ENCODE measurements at places on chromosomes 5 and 9. TPM values are rescaled to one million over a fixed set of nuclear protein-coding genes. Genes with fewer than 3 reads are reported as not detected.

DNA sequence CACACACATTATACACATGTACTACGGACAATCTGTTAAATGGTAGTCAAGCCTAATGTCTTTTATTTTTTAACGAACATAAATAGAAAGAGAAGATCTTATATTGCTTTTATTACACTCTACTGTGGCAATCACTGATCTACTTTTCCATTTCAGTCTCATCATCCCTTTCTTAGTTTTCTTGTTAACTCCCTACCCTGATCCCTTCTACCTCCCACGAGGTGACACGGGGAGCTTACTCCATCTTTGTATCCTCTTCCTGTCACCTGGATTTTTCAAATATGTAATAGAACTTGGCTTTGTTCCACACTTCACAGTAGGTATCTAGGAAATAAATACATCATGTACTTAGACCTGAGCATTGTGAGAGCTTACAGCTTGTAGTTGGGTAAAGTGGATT lies 211.0 kb downstream of the PIK3R1 start:
- DNase-seq = no peak

- DNase-seq = no peak
Measured at GRCh38 chr5:82942083-82942881, 134.9 kb downstream of the TMEM167A start.

GRCh38 chr9:8011974-8012373 lies 212.4 kb upstream of the DMAC1 start:
- no peak for DNase-seq

- no peak for DNase-seq
Measured at GRCh38 chr5:126195410-126196100, 227.7 kb upstream of the GRAMD2B start.

- no peak for DNase-seq
Measured at GRCh38 chr9:108411632-108412031, 444.2 kb downstream of the ACTL7B start.

GRCh38 chr5:54607006-54607405 lies 89.4 kb downstream of the SNX18 start:
- DNase-seq = no peak

The BRD3OS gene
- total RNA-seq = 15.3 TPM

The MLANA gene
- not detected for total RNA-seq

The PARP8 gene
- 8.2 TPM for total RNA-seq

The KDM4C gene
- 26.7 TPM for total RNA-seq

GRCh38 chr9:134215420-134215698 lies 51.0 kb upstream of the RNU6ATAC start:
- no peak for DNase-seq

DNA sequence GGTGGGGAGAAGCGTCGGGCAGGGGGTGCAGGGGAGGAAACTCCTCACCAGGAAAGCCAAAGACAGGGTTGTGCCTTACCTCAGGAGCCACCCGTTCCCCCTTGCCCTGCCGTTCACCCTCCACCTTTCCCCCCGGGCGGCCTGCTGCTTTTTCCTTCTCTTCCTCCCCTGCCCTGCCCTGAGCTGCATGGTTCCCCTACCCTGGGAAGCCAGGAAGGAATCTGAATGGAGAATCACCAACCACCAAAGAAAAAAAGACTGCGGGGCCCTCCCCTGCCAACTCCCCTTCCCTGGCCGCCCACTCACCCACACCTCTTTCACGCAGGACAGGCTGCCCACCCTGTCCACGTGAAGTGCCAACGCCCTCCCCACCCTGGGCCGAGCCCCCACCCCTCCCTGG lies 820 bp upstream of the NFX1 start:
- no peak for DNase-seq

DNA sequence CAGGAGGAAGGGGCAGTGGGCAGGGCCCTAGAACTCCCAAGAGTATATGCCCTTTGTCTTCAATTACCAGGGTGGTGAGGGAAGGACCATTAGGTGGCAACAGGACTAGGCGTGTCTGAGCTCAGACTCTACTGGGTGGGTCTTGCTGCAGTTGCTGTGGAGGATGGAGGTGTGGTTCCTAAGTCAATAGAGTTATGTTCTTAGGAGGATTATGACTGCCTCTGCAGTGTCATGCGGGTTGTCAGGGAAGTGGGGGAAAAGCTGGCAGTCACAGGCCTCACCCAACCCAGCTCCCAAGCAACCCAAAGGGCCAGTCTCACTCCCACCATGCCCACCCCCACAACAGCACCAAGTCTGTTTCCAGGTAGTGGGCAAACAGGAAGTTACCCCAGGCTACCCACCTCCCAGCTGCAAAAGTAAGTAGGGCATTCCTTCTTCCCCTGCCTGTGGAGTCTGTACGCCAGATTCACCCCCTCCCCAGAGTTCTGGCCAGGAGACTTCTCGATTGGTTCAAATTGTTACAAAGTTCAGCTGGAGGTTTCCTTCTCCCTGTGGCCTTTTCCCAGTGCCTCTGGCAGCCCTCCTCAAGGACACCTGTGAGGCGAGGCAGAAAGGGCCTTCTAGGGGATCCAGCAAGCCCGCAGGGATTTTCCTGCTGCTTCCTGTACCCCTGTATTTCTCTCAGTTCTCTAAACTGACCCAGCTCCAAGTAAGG lies 145.3 kb downstream of the HINT1 start:
- no peak for DNase-seq

The SSBP2 gene
- 42.7 TPM for total RNA-seq

GRCh38 chr9:107484117-107484723 lies 5.3 kb downstream of the KLF4 start:
- peak; percentile 81 for DNase-seq

- DNase-seq = no peak
Measured at GRCh38 chr5:24591426-24591825, 53.4 kb downstream of the CDH10 start.

- DNase-seq = peak; percentile 51
Measured at GRCh38 chr5:156147944-156148285, 179.0 kb upstream of the SGCD start.

GRCh38 chr5:29462241-29462640 lies 1731.2 kb upstream of the CDH6 start:
- no peak for DNase-seq

The CENPK gene
- total RNA-seq = 5.6 TPM

DNA sequence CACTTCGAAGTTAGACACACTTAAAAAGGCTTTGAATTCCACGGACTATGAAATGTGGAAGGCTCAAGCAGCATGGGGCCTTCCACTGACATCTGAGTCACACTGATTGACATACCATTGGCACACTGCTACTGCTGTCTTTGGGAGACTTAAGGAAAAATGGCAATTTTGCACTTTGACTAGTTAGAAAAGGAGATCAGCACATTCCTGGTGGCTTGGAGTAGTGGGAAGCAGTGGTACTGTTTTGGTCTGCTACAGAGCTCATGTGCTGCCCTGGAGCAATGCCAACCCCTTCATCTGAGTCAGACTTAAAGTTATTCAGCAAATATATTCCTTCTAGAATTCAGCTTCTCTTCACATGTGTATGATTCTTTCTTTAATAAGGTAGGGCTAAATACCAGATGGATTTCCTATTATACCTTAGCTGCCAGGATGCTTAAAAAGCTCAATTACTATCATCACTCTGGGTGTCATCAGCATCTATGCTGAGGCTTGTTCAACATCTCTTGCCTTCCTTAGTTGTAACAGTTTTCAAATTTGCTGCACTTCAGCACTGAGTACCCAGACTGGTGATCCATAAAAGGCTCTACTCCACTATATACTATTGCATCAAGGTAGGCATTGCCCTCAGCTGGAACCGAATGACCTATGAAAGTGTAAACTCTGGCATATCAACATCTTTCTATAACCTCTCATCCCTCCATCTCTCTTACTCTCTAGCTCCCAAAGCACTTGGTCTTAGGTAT lies 42.3 kb upstream of the MOCS2 start:
- DNase-seq = peak; percentile 93

The ALDH1A1 gene
- not detected for total RNA-seq

DNA sequence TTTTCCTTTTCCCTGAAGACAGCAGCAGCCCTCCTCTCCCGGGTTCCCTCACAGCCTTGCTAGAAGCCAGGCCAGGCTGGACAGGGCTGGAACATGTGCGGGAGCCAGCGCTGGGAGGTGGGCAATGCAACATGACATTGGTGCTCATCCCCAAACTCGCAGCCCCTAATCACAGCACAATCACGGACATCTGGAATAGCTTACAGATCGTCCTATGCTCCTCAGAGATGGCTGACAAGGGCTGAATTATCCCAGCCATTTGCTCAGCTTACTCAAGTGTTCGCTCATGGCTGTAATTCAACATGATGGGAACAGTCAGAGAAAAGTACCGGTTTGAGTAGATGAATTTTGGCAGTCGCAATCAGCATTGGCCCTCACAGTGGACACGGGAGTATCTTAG lies 49.8 kb downstream of the FSTL4 start:
- DNase-seq = no peak

DNA sequence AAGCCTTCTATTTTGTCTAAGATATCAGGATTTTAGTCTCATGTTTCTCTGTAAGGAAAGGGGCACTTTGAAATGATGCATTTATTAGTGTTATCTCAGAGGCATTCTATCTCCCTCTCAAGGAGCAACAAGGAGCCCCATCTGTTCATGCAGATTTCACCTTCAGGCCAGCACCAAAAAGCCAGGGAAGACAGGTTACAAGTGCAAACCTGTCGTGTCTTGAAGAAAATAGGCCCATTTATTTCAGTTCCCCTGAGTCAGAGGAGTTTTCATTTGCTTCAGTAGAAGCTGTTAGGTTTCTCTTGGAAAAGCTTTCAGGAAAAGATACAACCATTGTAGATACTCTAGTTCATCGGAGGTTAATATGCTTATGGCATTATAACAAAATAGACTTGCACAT lies 97.2 kb downstream of the SPOCK1 start:
- no peak for DNase-seq

DNA sequence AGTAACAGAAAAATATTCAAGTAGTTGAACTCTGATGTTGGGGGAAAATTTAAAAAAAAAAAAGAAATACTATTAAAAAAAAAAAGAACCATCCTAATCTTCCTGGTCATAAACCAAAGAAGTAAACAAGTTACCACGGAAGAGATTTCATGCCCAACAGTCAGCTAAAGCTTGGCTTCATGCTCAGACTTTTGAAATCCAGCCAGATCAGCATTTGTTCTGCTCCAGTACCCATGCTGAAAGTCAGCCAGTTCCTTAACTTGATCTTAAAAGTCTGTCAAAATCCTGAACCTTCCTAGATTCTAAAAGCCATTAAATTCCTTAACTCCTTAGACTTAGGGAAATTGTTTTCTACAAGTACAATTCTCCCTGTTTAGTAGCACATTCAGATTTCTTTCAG lies 908.7 kb upstream of the CDH9 start:
- no peak for DNase-seq

The NDST1 gene
- total RNA-seq = 30.3 TPM

- DNase-seq = no peak
Measured at GRCh38 chr9:71485326-71485725, 283.0 kb downstream of the CEMIP2 start.

The UBAP1 gene
- total RNA-seq = 30.6 TPM

GRCh38 chr5:89004379-89004778 lies 121.4 kb upstream of the MEF2C start:
- no peak for DNase-seq

DNA sequence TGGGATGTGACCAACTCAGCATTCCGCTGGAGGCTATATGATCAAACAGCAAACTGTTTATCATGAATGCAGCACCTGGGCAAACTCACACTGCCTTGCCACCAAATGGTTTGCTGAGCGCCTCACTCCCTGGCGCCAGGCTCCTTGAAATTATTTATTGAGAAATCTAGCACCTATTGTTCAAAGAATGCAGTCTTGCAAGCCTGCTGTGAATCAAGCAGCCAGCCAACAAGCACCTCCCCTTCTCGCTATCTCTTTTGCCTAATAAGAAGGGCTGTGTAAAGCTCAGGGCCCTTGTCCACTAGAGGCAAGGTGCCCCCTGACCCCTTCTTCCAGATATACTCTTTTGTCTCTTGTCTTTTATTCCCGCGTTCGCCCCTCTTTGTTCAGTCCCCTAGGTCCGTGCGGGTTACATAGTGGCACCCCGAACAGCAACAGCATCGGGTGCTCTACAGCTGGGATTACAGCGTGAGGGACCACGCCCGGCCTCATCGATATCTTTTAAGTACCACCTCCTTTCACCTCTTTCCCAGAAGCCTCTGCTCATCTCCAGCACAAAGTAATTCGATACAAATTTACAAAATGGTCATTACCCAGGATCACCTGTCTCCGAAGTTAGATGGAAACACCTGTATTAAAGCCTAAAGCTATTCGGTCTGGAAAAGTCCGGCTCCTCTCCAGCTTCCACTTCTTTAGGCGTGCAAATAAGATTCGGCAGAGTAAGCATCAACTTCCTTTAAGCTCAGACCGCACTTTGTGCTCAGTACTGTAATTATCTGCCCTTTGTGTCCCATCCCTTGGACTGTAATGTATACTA lies 896 bp downstream of the RIGI start:
- peak; percentile 17 for DNase-seq

The NDUFB6 gene
- 24.2 TPM for total RNA-seq

DNA sequence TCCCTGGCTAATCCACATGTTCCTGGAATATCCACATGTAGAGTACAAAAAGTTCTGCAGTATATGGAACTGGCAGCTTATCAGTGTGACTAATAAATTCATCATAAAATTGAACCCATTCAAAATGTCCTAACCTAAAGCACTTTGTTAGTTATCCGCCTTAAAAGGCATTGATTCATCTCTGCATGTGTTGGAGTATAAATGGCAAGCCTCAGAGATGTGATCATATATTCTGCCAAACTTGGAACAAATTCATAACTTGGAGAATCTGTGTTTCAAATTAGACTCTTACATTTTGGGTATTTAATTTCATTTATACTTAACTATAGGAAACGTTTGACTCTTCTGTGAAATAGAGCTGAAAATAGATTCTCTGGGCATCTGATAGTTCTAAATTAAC lies 25.2 kb upstream of the NREP start:
- DNase-seq = peak; percentile 25

- DNase-seq = no peak
Measured at GRCh38 chr9:115144706-115145105, 26.7 kb upstream of the TNC start.

All from IMR-90 (cell line).